ENCODE measurements at places on chromosomes 5 and 9.

DNA sequence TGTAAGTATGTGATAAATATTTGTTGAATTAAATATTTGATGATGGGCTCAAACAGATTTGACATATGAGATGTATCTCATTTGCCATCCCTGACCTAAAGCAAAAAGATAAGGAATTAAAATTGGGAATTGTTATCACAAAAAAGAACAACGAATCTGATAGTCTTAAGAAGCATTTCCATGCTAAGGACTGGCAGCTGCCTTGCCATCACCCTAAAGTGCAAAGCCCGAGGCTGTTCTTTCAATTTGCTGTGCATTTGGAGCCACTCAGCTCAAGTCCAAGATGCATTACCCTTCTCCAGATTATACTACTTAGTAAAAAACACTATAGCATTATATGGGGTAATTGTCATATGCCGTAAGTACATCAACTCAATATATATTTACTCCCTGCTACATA, 618.3 kb upstream of the CLINT1 start:
- DNase-seq, result no peak

DNA sequence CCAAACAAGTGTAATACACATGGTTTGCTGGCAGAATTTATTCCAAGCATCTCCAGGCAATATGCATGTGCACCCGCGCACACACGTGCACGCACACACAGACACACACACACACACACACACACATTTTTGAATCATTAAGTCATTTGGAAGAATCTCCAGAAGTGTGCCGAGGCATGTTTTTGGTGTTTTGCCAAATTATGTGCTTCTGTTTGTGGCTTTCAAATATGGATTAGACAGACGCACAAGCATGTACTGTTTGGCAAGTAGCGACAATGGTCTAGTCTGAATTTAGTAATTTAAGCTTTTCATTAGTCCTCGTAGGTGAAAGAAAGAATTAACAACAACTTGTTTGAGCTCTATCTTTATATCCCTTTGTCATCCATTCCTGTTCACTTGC, 36.7 kb downstream of the NFIB start:
- peak; percentile 58 for DNase-seq

DNA sequence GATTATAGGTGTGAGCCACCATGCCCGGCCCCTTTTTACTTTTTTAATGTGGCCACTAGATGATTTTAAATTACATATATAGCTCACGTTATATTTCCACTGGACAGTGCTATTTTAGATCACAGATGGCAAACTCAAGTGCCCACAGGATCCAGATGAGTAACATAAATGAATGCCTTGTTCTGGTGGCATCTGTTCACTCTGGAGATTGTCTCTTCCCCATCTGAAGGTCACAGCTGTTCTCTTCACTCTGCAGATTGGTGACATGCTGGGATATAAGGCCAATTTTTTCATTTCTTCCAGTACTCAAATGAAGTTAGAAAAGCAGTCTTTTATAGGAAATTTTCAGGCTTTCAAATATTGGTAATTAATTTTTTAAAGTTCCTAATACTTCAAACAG, 160.1 kb downstream of the DOCK8 start:
- no peak for DNase-seq

DNA sequence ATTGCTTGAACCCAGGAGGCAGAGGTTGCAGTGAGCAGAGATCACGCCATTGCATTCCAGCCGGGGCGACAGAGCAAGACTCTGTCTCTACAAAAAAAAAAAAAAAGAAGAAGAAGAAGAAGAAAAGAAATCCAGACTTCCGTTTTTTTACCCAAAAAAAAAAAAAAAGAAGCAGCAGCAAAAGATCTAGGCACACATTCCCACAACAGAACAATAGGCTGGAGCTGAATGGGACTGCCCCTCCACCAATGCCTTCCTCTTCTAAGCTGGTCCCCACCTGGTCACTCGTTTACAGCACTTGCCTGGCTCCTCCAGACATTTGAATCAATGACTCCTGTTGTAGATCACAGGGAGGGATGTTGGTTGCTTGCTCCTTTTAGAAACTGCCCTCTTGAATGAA, 1.6 kb upstream of the LMAN2 start:
- DNase-seq, result no peak

DNA sequence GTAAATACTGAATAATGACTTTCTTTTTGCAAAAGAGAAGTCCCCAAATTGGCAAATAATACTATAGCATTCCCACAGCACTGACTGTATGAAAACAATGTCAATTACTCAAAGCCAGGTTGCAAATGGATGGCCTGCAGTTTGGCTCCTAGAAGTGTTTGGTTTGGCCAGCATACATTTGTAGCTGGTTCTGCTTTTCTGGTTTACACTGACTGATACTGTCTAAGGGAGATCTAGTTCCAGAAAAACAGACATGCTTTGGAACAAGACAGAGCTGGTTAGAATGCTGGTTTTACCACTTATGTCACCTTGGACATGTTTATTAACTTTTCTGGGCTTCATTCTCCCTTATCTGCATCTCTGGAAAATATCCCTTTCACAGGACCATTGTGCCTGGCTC, 81.5 kb upstream of the TRPM3 start:
- DNase-seq, result no peak

DNA sequence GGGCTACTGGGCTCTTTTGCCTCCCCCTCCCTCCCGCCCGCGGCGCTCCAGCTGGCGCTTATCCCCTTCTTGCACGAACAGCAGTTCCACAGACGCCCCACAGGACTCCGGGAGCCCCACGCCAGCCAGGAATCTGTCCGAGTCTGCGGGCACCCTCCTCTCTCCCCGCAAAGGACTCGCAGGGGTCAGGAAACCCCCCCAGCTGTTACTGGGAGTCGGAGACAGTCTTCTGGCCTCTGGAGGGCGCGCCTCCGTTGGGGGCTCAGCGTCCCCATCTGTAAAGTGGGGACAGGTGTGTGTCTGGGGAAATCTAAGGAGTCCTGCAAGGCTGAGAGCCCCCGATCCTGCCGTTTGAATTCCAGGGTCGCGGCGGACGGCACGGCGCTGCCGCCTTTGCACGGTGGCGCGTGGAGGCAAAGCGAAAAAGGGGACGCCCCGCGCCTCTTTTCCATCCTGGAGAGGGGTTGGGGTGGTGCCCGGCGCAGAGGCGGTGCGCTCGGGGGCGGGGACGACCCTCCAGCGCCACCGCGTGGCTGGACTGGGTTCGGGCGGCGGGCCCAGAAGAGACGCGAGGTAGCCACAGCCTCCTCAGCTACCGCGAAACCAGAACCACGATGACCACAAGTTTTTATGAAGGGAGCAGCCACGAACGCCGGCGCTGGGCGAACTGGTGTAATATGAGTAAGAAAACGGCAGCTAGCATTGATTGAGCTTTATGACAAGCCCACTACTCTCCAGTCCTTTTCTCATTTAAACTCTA, 2.8 kb upstream of the CCIN start:
- DNase-seq, result peak; percentile 94

GRCh38 chr5:122126756-122127321, 2.5 kb upstream of the ZNF474 start:
- DNase-seq, result peak; percentile 16

GRCh38 chr9:115071176-115071575, 46.8 kb downstream of the TNC start:
- no peak for DNase-seq
